ENCODE measurements at places on chromosomes 2 and 18. TPM values are rescaled to one million over a fixed set of nuclear protein-coding genes. Genes with fewer than 3 reads are reported as not detected.

EN1 gene
- total RNA-seq: not detected

CERS6 gene
- total RNA-seq: 146 TPM

TTLL4 gene
- 6.7 TPM for total RNA-seq

SFTPB gene
- total RNA-seq: 0.16 TPM

- no peak for DNase-seq
These were observed 65.7 kb upstream of the DARS1 start for GRCh38 chr2:136051001-136051724.

CROCC2 gene
- under 0.01 TPM for total RNA-seq

GRCh38 chr2:172256886-172257285, 154.2 kb upstream of the DLX2 start:
- DNase-seq: no peak

- DNase-seq: no peak
These were observed 1.5 kb upstream of the SLC35G4 start for GRCh38 chr18:11607906-11608305.
